Naive thymus-derived CD8-positive, alpha-beta T cell (primary cell): ENCODE measurements at places on chromosomes 1 and 21.
A peak's percentile ranks its signal among the peaks of the same experiment; 100 is the strongest.

DNA sequence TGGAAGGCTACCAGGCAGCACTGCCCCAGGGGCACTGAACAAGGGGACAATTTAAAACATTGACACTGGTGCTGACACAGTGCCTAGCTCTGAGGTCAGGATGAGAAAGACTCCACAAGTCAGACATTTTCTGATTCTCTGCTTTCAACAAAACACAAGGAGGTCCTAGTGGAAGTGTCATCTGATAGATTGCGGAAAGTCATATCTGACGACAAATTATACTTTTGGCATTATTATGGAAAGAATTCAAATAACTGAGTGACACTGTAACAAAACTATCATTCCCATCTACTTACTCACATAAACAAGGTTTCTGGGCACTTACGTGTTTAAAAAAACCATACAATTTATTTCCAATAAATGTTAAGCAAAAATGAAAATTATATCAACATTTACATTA is 123.5 kb downstream of the SLC45A1 start:
- DNase-seq: no peak

DNA sequence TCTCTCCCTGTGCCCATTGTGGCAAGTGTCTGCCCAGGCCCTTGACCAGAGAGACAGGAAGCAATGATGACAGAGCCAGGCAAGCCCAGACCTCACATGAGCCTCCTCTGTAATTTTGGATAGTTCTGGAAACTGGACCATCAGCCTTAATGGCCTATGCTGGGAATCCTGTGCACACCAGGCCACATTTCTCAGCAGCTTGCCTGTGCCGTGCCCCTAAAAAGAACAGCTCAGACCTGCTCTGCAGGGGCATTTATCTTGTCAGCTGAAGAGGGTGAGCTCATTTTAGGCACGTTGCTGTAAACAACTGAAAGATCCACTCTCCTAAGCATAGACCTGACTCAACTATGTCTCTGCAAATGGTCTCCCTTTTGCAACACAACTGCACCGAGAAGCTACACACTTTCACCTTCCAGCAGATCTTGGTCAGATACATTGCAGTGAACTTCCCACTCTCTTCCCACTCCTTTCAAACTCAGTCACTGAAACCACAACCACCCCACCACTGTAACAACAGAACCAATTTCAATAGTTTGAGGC is 53.5 kb upstream of the BACH1 start:
- DNase-seq: no peak

DNA sequence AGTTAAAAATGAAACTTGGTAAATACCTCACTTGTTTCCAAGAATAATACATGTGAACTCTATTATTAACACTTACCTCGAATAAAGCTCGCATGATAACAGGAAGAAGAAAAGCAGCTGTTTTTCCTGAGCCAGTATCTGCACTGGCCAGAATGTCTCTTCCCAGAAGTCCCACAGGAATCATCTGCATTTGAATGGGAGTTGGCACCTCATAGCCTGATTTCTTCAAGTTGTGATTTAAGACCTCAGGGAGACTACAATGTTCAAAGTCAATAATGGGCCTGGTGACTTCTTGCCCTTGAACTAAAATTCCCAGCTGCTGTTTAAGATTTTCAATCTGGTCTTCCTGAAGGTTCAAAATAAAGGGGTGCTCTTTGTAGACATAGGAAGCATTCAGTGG is 3.8 kb downstream of the DDX59 start:
- no peak for DNase-seq

GRCh38 chr1:227777156-227777555 is 38.3 kb upstream of the PRSS38 start:
- no peak for DNase-seq

DNA sequence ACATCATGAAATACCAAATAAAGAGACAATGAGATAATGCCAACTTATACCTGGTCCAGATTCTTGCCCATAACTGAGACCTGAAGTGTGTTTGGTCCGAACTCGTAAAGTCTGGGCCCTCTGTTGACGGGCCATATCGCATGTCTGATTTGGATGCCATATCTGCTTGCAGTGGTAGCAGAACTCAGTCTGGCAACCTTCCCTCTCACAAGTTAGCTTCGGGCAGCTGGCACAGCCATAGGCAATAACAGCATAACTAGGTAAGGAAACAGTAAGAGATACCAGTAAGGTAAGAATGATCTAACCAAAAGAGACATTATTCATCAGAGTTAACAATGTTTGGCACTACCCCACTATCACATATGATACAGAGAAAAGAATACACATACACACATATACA is 15.1 kb downstream of the RNF19B start:
- no peak for DNase-seq

- no peak for DNase-seq
Measured at GRCh38 chr1:227730630-227731151, 4.4 kb downstream of the JMJD4 start.

DNA sequence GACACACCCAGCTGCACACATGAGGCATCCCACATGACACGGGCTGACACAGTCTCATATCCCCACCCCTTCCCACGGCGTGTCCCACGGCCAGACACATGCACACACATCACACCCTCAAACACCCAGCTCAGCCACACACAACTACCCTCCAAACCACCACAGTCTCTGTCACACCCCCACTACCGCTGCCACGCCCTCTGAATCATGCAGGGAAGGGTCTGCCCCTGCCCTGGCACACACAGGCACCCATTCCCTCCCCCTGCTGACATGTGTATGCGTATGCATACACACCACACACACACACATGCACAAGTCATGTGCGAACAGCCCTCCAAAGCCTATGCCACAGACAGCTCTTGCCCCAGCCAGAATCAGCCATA is 22.6 kb downstream of the PODN start:
- DNase-seq: no peak

DNA sequence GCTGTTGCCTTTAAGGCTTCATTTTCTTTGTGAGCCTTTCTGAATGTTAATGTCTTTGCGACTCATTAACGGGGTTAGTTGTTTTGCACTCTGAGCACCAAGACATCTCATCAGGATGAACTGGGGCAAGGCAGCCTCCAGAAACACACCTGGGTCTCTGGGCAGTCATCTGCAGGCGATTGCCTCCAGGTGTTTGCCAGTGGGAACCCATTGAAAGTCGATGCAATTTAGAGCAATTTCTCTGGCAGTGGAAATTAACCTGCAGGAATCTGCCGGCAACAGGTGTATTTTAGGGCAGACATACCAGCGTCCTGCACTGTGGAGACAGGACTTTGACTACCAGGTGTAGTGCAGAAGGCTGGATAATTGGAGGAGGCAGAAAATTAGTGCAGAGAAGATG is 661.0 kb upstream of the PTBP2 start:
- no peak for DNase-seq

GRCh38 chr1:151144474-151145303 is 1.7 kb downstream of the SEMA6C start:
- DNase-seq: no peak

- no peak for DNase-seq
Measured at GRCh38 chr1:234311414-234311813, 61.8 kb upstream of the COA6 start.

GRCh38 chr1:167439301-167439988 is 78.9 kb downstream of the CD247 start:
- DNase-seq: peak; percentile 45

- DNase-seq: no peak
Measured at GRCh38 chr1:170593173-170594011, 61.4 kb downstream of the GORAB start.

DNA sequence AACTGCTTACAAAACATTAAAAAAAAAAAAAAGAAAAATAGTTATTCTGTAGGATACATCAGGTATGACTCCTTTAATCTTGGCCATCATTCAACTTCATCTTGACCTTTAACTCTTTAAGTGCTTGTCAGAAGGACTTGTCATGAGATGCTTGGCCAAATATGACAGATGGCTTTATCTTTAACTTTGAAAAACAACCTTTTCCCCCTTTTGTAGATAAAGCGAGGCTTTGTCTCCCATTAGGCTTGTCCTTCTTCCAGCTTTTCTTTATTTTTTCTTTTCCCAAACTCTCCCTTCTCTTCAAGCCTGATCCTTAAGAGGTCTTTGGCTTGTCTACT is 2.3 kb downstream of the SRSF10 start:
- no peak for DNase-seq

GRCh38 chr1:199979071-199979470 is 48.4 kb upstream of the NR5A2 start:
- DNase-seq: no peak

DNA sequence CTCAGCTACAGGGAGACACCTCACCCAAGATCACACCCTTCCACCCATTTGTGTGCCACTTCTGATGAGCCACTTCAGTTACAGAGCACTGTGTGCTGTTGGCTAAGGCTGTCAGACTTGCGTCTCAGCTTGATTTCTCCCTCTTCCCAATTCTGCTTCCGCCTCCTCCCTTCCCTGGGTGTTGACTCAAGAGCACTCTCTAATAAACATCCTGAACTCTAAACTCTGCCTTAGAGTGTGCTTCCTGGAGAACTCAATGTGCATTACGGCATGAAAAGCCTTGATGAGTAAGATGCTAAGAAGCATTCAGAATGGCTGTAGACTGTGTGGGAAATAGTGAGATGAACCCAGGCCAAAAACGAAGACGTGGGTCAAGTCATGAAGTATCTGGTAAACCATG is 54.9 kb upstream of the S1PR1 start:
- no peak for DNase-seq

GRCh38 chr1:230778916-230779590 is 31.9 kb downstream of the CAPN9 start:
- no peak for DNase-seq

DNA sequence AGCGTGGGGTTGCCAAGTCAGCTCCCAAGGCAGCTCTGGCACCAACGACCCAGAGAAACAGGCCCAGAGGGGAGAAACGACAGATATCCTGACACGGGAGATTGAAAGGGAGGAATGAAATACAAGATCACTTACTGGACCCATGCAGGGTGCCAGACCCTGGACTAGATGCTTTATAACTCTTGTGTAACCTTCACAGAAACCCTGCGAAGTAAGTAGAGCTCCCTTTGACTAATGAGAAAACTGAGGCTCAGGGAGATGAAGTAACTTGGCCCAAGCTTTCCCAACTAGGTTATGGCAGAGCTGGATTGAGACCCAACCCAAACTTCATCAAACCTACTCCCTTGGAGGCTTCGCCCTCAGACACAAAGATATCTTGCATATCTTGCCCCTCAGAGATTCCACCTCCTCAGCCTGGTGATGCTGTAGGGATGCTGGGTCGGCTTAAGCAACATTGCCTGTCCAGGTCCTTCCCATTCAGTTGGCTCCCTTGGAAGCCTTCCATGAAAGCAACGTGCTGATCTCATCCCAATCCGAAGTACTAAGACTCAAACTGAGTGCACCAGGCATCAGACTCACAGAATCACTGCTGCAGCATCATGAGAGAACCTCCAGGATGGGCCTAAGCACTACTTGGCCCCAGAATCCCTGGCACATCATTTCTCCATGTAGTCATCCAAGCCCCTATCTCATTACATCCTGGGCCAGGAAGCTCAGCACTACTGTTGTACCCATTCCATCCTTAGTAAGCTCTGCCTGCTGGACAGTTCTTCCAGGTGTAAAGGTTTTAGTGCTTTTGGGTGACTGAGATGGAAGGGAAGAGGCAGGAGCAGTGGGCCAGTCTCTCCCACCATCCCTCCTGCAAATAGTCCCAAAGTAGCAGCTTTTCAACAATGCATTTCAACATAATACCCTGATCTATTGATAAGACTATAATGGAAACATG is 1.1 kb upstream of the IGSF9 start:
- no peak for DNase-seq

DNA sequence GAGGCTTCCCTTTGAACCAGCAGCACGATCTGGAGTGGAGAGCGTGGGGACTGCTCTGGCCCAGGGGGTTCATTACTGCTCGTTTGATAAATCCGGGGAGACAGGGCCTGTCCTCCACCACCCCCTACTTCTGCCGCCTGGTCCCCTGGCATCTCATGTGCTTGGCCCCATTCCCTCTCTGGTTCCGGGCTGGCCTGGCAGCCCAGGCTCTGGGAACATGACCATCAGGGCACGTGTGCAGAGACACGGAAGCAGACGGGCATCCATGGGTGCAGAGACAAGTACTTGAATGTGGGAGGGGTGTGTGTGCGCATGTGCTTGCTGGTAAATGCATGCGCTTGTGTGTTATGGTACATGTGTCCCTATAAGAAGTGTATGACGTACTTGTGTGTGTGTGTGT is 75.5 kb downstream of the KIRREL1 start:
- DNase-seq: no peak

DNA sequence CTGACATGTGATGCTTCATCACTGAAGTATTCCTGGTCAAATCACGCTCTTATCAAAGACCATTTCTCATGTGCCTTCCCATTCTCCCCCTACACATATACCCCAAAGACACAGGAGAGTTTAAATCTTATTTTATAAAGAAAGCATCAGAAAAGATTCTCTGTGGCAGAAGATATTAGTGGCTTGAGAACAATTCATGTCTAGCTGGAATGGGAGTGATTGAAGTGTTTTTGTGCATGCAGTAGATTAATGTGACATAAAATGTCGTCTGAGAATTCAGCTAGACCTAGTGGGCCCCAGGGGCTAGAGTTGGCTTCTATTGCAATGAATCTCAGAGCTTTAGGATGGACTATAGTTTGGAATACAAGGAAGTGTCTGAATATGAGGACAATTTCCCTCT is 163.9 kb downstream of the HUNK start:
- no peak for DNase-seq

GRCh38 chr1:218034468-218034867 is 250.6 kb upstream of the RRP15 start:
- DNase-seq: no peak

DNA sequence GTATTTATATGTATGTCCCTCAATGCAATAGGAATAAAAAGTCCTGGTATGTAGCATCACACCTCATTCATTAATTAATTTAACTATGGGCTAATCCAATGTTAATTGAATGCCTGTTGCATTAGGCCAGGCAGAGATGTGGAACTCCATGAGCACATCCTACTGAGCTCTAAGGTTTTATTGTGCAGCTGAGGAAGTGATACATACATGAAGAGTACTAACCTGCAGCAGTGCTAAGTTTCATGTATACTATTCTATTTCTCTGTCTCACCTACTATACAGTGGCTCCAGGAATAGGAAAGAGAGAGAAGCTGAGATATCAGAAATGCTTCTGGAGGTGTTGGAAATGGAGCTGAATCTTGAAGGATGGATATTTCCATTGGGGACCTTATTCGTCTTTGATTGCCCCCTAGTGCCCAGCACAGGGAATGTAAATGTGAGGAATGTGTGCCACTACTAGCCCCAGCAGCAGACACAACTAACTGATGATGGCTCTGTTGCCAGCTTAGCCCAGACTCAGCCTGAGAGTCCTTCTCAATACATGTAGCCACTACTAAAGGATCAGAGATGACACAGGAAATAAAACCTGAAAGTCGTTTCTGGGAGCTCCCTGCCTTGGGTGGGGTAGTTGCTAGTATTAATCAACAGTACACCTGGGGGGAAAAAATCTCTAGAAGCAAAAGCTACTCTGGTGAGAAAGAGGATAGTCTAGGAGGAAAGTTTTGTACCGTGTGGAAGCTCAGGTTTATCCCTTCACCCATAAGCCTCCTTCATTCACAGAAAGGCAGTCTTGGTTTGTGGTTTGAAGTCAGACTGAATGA is 173.3 kb upstream of the FOXD3 start:
- DNase-seq: no peak
